ENCODE measurements at places on chromosomes 3 and 15.

GRCh38 chr3:177597311-177598096, 400.2 kb upstream of the TBL1XR1 start:
- DNase-seq = no peak

GRCh38 chr15:98583771-98584430, 64.4 kb upstream of the IGF1R start:
- no peak for DNase-seq

- no peak for DNase-seq
Observed at GRCh38 chr3:59443618-59444293, 393.9 kb upstream of the CFAP20DC start.

- no peak for DNase-seq
Observed at GRCh38 chr3:128494367-128494650, 1.3 kb upstream of the GATA2 start.

DNA sequence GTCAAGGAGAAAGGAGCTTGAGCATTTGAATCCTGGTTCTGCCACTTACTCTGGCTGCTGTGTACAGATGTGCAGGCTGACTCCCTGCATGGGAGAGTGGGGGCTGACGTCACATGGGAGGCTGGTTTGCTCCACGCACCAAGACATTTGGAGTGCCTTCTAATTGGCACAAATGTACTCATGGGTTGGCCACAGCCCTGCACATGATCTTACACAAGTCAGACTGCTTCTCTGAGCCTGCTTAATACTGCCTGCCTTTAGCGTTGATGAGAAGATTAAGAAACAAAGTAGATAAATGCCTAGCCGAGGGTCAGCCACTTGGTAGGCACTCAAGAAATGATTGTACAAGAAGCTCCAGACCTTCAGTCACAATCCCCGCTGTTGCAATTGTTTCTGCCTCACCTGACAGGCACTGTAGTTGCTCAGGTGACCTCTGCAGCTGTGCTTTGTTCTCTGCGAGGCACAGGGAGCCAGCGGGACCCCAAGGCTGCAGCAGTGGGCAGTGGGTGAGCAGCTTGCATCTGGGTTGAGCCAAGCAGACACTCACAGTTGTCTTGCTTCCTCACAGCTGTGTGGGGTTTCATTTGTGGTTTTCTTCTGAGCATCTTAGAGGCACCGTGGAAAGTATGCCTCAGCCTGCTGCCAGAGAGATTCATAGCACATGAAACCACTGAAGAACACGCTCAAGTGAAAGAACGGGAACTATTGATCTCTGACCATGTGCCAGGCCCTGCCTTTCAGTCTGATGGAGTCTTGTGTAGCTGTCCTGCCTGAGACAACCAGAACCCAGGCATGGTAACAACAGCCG, 33.1 kb downstream of the GRK7 start:
- DNase-seq = no peak

DNA sequence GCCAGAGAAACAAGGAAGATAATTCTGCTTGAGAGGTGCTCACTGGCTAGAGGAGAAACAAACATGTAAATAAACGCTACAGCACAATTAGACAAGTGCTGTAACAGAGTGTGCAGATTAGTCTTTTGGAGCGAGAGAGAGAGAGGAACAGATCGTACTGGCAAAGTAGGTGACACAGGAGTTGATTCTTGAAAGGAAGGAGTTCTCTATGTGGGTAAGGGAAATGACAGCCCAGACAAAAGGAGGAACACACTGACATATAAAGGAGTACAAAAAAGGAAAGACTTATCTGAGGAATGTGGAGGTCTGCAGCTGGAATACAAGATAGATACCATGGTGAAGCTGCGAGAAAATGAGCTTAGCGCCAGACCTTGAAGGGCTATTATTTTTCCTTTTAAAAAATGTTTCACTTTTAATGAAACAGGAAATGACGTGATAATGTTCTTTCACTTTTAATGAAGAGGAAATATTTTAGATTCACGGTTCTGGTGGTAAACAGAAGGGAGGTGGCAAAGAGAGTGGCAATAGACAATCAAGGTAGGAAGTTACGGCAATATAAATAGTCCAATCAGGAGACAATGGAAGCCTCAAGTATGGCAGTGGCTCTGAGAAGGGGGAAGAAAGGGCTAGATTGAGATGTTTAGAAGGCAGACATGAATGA, 202.9 kb downstream of the VPS13C start:
- no peak for DNase-seq

GRCh38 chr3:159877924-159878323, 110.7 kb upstream of the IL12A start:
- DNase-seq = no peak

- DNase-seq = no peak
Observed at GRCh38 chr3:107689355-107689754, 166.6 kb downstream of the BBX start.

- no peak for DNase-seq
Observed at GRCh38 chr3:51471775-51472652, 27.8 kb downstream of the DCAF1 start.

GRCh38 chr3:132622148-132622547, 25.1 kb downstream of the ACKR4 start:
- no peak for DNase-seq

DNA sequence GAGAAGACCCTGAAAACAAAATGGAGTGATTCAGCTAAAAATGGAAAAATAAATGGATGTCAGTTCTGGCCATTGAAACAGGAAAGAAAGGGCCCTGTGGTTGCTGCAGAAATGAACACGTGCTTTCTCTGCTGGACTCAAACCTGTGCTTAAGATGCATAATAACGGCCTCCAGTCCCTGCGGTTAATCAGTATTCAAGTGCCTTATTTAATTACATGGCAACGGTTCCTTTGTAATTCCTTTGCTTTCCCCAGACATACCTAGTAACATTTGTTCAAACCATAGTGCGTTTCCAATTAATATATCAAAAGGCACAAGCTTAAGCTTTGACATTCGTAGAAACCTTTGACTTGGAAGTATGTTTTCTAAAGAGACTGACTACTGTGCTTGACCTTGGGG, 428.3 kb downstream of the GABRG3 start:
- no peak for DNase-seq

DNA sequence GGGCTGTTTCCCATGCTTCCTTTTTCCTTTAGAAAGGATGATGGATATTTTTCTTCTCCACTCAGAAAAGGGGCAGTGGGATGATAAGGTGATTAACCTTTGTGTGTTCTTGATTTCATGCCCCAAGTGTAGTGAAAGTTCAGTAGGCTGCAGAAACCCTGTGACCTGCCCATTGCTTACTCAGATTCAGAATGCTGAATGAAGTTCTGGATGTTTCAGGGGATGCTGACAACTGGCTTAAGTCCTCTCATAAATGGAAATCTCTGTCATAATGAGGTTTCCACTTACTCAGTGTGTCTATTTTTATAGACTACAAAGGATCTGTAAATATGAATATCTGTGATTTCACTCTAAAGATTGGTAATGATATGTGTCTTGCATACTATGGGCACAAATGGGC, 471.3 kb upstream of the TPRG1 start:
- no peak for DNase-seq

DNA sequence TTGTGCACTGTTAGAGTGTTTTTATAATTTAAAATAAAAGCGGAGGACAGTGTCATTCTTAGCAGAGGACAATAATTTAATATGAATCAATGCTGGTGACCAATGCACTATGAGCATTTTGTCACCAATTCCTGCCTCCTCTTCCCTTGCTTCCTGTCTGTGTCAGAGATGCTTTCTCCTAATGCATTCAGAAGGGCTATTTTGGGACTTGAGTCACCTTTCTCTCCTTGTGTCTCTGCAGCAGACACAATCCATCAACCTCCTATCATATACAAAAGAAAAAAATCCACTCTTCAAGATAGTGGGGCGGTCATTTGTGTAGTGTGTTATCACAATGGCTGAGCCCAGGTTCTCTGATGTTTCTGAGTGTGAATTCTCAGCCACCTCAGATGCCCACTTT, 191.9 kb upstream of the VEPH1 start:
- DNase-seq = no peak

GRCh38 chr3:55521738-55522421, 34.8 kb upstream of the WNT5A start:
- no peak for DNase-seq

DNA sequence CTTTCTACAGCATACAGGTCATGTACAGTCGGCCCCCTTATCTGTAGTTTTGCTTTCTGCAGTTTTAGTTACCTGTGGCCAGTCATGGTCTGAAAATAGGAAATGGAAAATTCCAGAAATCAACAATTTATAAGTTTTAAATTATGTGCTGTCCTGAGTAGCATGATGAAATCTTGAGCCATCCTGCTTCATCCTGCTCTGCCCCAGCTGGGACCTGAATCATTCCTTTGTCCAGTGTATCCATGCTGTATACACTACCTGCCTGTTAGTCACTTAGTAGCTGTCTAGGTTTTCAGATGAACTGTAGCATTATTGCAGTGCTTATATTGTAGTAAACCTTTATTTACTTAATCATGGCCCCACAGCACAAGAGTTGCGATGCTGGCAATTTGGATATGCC, 44.8 kb downstream of the AP4E1 start:
- DNase-seq = no peak

DNA sequence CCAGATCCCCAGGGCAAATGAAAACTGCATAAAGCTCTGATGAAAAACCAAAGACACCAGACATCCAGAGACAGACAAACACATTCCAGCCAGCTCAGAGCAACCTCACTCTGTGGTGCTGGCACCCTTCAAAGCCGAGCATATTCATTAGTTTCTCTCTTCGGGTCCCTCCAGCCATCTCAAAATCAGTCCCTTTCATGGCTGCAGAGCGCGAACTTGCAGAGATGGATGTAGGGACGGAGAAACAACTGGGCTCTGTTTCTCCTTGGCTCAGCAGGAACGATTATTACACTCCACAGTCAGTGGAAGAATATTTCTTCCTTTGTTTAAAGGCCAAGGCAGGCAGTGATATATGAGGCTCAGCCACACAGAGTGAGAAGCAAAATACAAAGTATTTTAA, 50.4 kb upstream of the SYN2 start:
- DNase-seq = no peak

DNA sequence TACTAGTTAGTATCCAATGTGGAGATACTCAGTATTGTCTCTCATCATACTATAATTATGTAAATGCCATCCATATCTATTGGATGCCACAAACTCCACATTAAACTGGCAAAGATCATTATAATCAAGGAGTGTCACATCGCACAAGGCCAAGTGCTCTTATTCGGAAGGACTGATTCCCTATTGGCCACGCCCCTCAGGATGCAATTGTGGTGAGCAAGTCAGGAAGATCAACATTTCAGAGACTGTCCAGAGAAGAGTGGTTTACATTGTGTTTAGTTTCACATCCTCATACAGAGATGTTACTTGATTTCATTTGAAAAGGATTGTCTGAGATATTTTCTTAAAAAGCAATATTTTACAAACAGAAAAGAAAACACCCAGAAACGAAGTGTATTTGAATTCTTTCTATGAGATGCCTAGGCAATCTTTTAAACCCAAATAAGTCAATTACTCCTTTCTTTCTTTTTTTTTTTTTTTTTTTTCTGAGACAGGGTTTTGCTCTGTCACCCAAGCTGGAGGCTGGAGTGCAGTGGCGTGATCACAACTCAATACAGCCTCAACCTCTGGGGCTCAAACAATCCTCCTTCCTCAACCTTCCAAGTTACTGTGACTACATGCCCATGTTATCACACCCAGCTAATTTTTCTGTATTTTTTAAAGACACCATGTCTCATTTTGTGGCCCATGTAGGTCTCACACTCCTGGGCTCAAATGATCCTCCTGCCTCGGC, 369.1 kb downstream of the RBMS3 start:
- DNase-seq = no peak

- DNase-seq = no peak
Observed at GRCh38 chr15:64288577-64288976, 67.4 kb downstream of the CSNK1G1 start.

DNA sequence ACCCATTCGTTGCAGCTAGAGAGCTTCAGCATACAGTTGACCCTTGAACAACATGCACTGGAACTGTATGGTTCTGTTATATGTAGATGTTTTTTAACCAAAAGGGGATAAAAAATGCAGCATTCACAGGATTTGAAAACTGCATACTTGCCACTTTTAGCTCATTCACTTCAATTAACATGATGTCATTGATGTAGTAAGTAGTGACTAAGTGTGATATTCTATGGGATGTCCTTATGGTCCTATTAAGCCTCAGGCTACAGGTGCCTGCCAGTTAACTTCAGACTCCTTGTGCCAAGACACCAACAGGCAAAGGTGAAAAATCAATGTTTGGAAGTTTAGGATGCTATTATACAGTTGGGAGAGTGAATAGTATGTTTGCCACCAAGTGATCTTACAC, 553.6 kb upstream of the NECTIN3 start:
- DNase-seq = no peak

DNA sequence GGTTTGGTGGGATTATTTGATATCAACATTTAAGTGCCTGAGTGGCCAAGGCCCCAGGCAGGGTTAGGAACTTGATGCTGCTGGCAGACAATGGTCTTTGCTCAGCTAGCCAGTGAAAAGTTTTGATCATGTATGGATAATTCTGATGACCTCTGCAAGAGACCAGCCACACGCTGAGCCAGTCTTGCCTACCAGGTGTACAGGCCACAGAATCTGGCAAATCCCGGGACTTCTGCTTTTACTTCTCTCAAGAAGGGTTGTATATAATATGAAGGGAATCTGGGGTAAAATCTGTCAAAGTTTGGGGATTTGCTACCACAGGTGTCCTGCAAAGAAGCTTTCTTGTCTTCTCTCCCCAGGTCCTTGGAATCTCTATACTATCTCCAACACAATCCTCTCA, 331.4 kb upstream of the GOLIM4 start:
- no peak for DNase-seq

DNA sequence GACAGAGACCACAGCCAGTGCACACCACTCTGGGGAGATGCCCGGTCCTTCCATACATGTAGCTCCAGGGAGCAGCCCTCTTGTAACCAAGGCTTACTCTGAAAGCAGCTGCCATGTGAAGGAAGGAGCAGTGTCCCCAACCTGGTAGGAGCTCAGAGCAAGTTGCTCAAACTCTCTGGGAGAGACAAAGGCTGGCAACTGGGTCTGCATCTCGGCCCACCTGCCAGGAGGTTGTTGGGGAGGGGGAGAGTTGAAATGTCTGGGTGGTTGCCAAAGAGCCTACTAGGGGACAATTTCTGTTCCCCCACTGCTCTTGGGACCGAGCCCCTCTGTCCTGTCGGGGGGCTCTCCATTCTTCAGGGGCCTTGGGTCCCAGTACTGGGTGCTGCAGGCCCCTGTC, 309.9 kb downstream of the TLE3 start:
- DNase-seq = no peak

DNA sequence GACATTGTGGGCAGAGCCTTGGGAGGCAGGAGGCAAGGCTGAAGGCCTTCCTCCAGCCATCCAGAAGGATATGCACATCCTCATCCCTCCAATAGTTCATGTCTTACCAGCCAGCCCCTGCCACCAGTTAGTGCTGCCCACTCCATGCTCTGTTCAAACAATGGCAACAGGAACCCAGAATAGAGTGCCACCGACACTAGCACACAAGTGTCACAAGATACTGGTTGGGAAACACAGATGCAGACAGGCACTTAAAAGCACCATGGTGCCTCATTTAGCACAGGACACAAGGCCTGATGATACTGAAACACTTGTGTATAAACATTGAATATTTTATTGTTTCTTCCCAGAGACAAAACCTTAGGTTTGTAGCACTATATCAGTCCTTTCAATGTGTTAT, 56.5 kb upstream of the MYO5C start:
- DNase-seq = no peak

GRCh38 chr3:99532246-99532645, 106.1 kb upstream of the COL8A1 start:
- DNase-seq = no peak

Data from liver (tissue), 10 donors.